Keratinocyte (primary cell): ENCODE measurements at places on chromosomes 5 and 9.

- no peak for DNase-seq
Observed at GRCh38 chr5:171483551-171484135, 64.2 kb downstream of the FGF18 start.

- DNase-seq, result no peak
Observed at GRCh38 chr9:116154334-116154975, 864 bp downstream of the PAPPA start.

GRCh38 chr5:67659288-67659687, 462.7 kb upstream of the CD180 start:
- no peak for DNase-seq

GRCh38 chr9:95626885-95627558, 110.3 kb upstream of the PTCH1 start:
- no peak for DNase-seq

DNA sequence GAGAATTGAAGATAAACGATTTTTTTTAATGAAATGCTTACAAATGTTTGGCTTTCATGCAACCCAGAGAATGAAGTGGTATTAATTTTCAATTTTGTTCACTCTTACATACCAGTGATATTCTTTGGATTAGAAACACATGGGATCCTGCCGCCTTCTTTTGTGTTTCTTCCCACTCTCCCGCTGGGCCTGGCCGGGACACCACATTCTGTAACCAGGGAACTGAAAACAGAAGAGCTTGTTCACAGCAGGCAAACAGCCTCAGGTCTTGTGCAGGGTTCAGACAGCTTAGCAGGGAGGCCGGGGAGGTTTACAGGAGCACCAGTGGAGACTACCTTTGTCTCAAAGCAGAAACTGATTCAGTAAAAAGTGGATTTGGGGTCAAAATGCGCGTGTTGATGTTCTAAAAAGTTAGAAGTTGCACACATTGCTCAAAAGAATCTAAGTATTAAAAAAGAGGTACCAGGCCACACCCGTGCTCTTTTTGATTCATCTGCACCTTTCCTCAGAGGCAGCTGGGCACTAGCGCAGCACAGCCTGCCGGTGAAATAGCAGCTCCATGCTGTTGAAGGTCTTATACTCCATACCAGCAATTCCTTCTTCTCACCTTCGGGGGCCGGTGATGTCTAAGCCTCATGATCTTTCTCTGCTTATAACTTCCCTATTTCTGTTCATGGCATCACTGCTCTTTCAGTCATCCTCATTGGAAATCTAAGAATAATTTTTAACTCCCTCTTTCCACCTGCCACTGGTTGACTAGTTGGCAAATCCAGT, 67.1 kb downstream of the GRAMD2B start:
- DNase-seq, result no peak

DNA sequence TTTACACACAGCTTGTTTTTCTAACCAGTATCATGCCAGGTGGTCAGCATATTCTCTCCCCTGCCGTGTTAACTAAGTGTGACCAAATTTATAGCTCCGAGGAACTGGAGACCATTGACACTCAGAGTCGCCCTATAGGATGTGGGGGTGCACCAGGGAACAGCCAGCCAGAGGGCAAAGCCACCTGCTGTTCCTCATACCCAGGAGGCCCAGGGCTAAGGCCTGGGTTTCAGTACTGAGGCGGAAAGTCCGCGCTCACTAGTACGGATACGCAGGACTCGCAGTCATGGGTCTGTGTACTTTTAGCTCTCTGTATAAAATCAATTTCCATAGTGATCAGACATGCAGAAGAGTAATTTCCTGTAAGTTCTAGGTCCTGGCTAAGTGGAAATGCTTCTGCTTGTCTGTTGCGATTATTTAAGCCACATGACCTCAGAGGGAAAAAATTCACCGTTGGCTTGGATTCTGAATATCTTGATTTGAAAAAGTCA, 247.0 kb downstream of the AOPEP start:
- DNase-seq, result no peak

DNA sequence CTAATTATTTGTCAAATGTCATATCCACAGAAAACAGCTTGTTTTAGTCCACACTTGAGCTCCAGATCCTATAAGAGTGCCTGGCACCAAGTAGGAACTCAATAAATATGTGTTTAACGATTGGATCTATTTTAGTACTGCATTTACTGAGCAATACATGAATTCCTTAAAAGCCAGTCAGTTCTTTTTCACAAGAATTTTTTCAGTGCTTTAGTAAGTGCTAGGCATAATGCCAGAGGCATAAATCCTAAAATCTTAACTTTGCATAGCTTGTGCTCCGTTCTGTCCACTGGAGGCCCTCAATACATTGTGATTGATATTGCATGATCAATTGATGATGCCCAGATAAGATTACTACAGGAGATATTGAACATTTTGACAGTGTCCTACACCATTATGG, 67.3 kb upstream of the PCSK5 start:
- no peak for DNase-seq

- DNase-seq, result no peak
Observed at GRCh38 chr5:133487093-133487492, 125.2 kb downstream of the FSTL4 start.

DNA sequence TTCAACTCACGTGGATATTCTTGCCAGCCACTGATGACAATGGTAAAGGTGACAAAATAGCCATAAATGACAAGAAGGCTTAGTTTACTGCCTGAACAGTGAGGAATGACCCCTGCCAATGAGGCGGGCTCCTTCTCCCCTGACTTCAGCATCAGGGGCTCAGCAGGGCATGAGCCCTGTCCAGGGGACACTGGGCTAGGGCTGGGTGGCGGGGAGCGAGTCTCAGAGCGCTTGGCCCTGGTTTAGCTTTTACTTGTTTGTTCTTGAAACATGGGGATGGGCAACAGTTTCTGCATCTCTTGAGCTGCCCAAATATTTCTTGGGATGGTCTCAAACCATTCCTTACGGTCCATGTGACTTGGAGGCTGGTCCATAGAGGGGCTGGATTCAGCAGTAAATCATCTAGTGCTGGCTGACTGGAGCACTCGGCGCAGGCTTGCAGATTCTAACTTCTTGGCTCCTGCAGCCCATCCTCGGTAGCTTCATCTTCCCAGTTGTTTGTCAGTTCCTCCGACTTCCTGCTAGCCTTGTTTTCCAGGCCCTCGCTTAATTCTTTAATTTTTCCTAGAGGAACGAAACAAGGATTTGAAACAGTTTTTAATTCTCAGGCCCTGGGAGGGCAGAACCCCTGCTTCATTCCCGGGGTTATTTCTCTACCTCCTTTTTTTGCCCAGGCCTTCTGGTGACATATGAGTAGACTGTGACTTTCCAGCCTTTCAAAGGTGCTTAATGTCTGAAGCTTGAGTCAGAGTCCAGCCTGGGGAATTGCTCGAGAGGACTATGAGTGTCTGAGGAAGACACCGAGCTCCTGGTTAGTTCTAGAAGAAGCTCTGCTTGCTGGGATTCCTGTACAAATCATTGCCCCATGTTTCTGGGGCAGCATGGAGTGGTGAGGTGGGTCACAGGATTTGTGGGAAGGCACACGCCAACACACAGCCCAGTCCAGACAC, 4.5 kb upstream of the HMCN2 start:
- DNase-seq, result no peak

DNA sequence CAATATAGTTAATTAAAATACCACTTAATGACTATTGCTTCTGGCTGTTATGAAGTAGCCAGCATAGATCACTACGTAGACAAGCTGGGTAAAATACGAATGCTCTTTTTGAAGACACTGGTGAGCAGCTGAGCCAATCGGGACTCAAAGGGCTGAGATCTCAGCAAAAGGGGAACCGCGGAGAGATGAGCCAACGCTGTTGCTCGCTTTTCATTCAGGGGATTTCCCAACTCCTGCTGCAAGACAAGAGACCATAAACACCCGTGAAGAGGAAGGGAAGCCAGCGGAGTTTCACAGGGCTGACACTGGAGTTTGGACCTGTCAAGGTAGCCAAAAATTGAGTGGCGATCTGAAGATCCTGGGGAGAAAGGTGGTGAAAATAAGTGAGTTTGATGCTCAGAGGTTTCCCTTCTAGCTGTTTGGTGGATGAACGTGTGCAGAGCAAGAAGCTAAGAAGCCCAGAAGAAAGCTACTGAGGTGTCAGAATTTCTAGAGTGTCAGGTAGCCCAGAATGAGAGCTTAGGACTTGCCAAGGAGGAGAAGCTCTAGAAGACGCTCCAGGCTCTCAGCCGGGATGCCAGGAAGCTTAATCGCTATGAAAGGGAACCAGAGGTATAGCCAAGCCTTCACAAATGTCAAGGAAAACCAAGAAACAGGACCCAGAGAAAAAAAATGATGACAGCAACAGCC, 79.6 kb upstream of the RNU6ATAC start:
- no peak for DNase-seq

GRCh38 chr5:173278641-173279040, 43.6 kb upstream of the NKX2-5 start:
- no peak for DNase-seq

GRCh38 chr9:19631181-19631580, 157.7 kb downstream of the SLC24A2 start:
- no peak for DNase-seq
